ENCODE measurements at places on chromosomes 4 and X.

- H3K4me1 ChIP-seq: no peaks in the 10 kb centered on the region
- no peaks in the 10 kb centered on the region for H3K36me3 ChIP-seq
- no peak overlapping the region for H3K4me3 ChIP-seq
Measured at GRCh38 chr4:53315300-53315699, 50.6 kb downstream of the SCFD2 start.

GRCh38 chrX:108163333-108164082 is 71.9 kb downstream of the ATG4A start:
- H3K27ac ChIP-seq: no peak overlapping the region
- H3K27me3 ChIP-seq: no peaks in the 10 kb centered on the region
- no peak for DNase-seq
- H3K4me1 ChIP-seq: no peaks in the 10 kb centered on the region
- H3K36me3 ChIP-seq: no peaks in the 10 kb centered on the region

DNA sequence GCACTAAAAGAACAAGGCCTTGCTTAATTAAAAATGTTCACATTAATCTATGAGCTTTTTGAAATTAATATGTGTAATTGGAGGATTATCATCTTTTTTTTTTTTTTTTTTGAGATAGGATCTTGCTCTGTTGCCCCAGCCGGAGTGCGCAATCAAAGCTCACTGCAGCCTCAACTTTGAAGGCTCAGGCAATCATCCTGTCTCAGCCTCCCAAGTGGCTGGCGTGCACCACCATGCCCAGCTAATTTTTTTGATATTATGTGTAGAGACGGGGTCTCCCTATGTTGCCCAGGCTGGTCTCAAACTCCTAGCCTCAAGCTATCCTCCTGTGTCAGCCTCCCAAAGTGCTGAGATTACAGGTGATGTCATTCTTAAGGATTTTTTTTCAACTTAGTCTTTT is 20.0 kb downstream of the PRPS1 start:
- no peak overlapping the region for H3K4me3 ChIP-seq
- no peaks in the 10 kb centered on the region for H3K4me1 ChIP-seq
- no peak overlapping the region for H3K27ac ChIP-seq
- no peak for DNase-seq

GRCh38 chrX:531611-531936 is 99.0 kb upstream of the SHOX start:
- no peak overlapping the region for H3K27ac ChIP-seq
- no peaks in the 10 kb centered on the region for H3K4me1 ChIP-seq
- DNase-seq: no peak
- H3K4me3 ChIP-seq: no peak overlapping the region

DNA sequence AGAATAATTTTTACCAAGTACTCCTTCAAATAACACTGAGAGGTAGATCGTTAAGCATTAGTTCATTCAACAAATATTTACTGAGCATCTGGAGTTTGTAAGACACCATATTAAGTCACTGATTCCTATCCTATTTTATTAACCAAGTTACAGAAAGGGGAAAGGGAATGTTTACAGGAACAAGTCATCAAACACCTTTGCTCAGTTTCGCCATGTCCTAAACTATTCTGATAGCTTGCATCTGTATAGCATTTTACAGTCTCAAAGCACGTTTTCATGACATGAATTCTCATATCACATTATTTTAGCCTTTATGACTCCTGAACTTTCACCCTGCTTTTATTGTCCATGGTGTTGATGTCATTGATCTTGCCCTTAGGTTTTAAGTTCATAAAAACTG is 89.2 kb downstream of the AREG start:
- no peaks in the 10 kb centered on the region for H3K36me3 ChIP-seq
- no peaks in the 10 kb centered on the region for H3K27me3 ChIP-seq
- no peak overlapping the region for H3K4me3 ChIP-seq
- H3K4me1 ChIP-seq: no peaks in the 10 kb centered on the region
- no peak overlapping the region for H3K27ac ChIP-seq

DNA sequence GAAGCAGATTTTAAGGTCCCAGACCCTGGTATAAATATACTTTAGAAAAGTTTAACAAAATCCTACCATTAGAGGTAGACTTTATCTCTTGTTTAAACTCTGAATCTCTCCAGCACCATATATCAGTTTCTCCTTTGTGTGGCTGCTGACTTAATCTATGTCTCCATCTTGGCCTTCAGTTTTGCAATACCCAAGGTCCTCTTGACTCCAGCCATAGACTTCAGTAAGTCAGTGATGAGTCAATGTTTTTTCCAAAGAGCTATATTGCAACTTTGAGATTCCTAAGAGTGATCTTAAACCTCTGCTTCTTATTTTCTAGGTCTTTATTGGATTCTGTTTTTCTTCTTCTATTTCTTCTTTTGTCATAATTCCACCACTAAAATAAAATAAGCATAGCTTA is 50.8 kb upstream of the ADGRL3 start:
- H3K27ac ChIP-seq: no peak overlapping the region
- no peak for DNase-seq
- H3K4me1 ChIP-seq: no peaks in the 10 kb centered on the region
- no peaks in the 10 kb centered on the region for H3K36me3 ChIP-seq

All from tibial nerve (tissue), 4 donors.